ENCODE measurements at places on chromosomes 2 and 18.

- DNase-seq = no peak
Measured at GRCh38 chr2:168311261-168311910, 64.0 kb upstream of the STK39 start.

GRCh38 chr2:217958884-217959225 lies 43.9 kb downstream of the TNS1 start:
- DNase-seq = no peak

DNA sequence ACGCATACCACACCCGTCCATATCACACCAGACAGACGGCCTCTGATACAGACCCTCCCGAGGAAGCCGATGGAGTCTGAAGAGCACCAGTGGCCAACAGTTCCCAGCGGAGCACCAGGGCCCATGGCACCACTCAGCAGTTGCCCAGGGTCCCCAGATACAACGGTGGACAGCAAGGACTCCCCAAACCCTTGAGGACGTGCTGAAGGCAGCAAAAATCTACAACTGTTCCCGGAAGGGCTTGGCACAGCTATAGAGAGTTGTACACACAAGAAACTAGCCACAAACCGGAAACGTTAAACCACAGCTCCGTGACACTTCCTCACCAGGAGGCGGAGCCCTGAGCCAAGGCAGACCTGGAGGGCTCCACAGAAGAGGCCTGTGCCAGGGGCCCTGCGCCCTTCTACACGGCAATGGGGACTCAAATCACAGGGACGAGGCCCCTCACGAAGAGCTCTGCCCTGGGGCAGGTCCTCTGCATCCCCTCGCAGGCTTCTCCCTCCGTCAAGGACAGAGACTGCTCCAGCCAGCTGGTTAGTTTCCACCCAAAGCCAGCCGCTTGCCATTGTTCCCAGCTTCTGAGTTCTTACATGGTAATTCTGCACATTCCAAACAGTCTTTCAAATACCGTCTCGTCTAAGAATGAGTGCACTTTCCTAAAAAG lies 133.4 kb downstream of the HDAC4 start:
- no peak for DNase-seq

GRCh38 chr2:19312949-19313348 lies 45.5 kb downstream of the OSR1 start:
- no peak for DNase-seq

DNA sequence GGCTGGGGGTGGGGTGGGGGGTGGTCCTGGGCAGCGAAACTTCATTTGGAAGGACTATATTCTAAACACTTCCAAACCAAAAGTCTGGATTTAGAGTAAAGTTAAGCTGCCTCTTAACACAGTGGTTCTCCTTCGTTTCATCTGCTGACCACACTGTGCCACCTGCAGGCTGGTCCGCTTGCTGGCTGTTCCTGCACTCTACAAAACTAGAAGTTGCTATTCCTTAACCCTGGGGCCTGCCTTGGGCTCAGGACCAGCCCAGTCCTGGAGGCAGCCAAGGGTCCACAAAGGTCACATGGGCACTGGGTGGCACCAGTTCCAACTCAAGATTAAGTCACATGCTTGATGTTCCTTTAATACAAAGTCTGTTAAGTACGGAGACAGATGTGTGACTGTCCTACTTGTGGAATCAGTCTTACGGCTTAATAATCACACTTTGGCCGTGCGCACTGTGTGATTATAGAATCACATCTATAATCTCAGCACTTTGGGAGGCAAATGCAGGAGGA lies 195.4 kb downstream of the FAM210A start:
- no peak for DNase-seq
